ENCODE measurements at places on chromosomes 3 and 15. TPM values are rescaled to one million over a fixed set of nuclear protein-coding genes. Genes with fewer than 3 reads are reported as not detected.
A peak's percentile ranks its signal among the peaks of the same experiment; 100 is the strongest.

DNA sequence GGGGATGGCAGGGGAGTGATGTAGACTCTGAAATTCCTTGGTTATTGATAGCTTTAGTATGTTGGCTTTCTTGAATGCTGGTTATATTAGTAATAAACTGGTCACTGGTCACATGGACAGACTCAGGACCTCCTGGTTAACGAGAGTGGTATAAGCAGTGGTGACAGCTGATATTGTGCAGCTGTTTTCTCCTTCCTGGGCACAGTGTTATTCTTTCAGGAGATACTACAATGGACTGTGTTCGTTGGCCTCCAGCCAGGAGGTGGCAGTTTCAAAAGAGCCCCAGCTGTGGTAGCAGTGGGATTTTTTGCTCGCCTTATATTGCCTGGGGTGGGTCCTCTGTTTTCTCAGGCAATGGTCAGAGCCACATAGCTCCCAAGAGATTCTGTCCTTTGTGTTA, 181.6 kb upstream of the RBMS3 start:
- no peaks in the 10 kb centered on the region for H3K36me3 ChIP-seq
- H3K27ac ChIP-seq, result no peak overlapping the region
- DNase-seq, result no peak
- H3K4me3 ChIP-seq, result no peak overlapping the region

DNA sequence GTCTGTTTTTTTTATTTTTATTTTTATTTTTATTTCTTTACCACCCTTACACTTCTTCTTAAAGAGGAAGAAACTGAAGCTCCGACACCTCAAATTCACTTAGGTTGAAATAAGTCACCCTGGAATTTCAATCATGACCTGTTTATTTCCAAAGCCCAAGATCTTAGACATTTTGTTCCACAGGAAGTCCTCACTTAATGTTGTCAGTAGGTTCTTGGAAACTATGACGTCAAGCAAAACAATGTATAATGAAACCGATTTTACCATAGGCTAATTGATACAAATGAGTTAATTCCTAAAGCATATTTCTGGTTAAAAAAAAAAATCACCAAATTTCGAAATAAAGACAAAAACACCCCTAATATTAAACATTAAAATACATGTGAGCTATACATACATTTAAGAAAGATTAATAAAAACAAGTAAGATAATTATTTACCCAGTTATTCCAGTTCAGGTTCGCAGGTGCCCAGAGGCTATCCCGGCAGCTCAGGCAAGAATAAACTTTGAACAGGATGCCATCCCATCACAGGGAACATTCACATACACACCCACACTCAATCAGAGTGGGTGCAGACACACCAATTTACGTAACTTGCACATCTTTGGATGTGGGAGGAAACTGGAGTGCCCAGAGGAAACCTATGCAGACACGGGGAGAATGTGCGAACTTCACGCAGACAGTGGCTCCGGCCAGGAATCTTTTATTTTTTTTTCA, 391.0 kb downstream of the RAP2B start:
- no peak for DNase-seq
- no peak overlapping the region for H3K4me3 ChIP-seq
- no peaks in the 10 kb centered on the region for H3K36me3 ChIP-seq
- no peaks in the 10 kb centered on the region for H3K4me1 ChIP-seq
- no peak overlapping the region for H3K27ac ChIP-seq

Gene ZBTB47
- polyA plus RNA-seq, result 12.5 TPM

Gene MAP6D1
- 1.5 TPM for polyA plus RNA-seq

- H3K4me3 ChIP-seq, result no peak overlapping the region
- no peaks in the 10 kb centered on the region for H3K36me3 ChIP-seq
- H3K27me3 ChIP-seq, result no peaks in the 10 kb centered on the region
- no peaks in the 10 kb centered on the region for H3K4me1 ChIP-seq
- DNase-seq, result no peak
- H3K27ac ChIP-seq, result no peak overlapping the region
Measured at GRCh38 chr3:148221303-148221702, 476.4 kb upstream of the AGTR1 start.

DNA sequence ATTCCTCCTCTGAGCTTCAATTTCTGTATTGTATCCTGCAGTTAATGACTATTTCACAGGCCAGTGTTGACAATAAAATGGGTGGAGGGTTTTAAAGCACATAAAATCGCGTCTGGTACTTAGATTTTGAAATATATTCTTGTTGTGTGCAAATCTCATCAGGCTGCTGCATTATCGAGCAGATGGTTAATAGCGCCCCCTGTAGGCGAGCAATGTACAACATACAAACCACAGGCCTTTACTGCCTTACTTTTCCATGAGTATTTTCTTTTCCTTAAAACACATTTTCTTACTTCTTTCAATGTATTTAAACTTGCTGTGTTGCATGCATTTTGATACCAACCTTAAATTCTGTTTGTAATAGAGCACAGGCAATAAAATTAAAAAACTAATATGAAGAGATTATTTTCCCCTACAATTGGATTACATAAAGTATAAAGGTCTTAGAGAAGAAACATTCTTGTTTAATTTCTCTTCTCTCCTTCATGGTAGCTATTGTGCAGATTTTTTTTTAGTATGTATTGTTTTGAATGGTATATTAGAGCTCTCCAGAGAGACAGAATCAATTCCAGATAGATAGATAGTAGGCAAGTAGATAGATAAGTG, 608.4 kb downstream of the CADM2 start:
- H3K4me3 ChIP-seq, result no peak overlapping the region
- H3K36me3 ChIP-seq, result no peaks in the 10 kb centered on the region
- H3K4me1 ChIP-seq, result no peaks in the 10 kb centered on the region

DNA sequence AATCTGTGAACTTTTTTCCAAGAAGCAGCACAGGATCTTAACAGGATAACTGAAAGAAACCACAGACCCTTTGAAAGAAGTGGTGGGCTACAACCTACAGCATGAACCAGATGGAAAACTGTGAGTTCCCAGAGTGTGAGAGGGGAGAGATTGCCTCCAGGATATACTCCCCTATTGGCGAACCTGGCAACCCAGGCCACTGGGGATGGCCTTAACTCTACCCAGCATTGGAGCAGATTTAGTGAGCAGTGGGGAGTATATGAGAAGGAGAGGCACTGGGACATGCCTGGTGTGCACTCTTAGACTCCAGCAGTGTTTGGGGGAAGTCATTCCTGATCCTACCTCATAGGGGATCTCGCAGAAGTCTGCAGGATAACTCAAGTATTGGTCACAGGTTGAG, 201.0 kb upstream of the TP63 start:
- no peaks in the 10 kb centered on the region for H3K36me3 ChIP-seq
- no peak overlapping the region for H3K4me3 ChIP-seq
- H3K4me1 ChIP-seq, result no peaks in the 10 kb centered on the region
- H3K27ac ChIP-seq, result no peak overlapping the region
- no peak for DNase-seq

Gene CERS3
- polyA plus RNA-seq, result 0.15 TPM

DNA sequence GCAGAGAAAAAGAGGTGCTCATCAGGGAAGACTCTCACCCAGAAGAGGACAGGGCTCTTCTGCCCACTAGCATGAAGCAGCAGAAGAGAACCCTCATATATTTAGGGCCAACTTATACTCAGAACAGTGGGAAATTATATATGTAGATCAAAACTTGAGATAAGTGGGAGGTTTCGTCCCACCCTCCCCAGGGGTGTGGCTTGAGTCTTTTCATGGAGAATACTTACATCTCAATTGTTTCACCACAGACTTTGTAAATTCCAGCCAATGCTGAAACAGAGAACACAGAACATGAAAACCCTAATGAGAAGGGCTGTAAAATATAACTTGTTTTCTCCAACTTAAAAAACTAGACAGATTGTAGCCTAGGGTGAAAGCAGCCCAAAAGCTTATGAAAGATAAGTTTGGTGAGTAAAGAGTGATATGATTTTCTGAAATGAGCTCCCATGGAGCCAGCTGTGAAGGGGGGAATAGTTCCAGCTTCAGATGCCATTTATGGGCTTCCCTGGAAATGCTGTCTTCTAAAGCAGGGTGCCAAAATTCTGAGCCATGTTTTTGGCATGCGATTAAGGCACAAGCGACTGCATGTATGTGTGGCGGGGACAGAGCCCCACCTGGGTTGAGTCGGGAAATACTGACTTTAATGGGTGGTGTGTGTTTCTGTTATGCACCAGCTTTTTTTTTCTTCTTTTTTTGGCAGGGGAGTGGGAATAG, 92.9 kb downstream of the WDR76 start:
- H3K27ac ChIP-seq, result no peak overlapping the region
- no peak overlapping the region for H3K4me3 ChIP-seq
- no peaks in the 10 kb centered on the region for H3K4me1 ChIP-seq
- H3K36me3 ChIP-seq, result no peaks in the 10 kb centered on the region

Gene CHRNA7
- polyA plus RNA-seq, result 15.8 TPM

GRCh38 chr3:16913264-16913580, 28.5 kb downstream of the PLCL2 start:
- H3K27ac ChIP-seq, result no peak overlapping the region
- DNase-seq, result no peak
- H3K4me3 ChIP-seq, result no peak overlapping the region
- H3K36me3 ChIP-seq, result no peaks in the 10 kb centered on the region
- peaks cover 10% of the 10 kb centered on the region for H3K4me1 ChIP-seq

DNA sequence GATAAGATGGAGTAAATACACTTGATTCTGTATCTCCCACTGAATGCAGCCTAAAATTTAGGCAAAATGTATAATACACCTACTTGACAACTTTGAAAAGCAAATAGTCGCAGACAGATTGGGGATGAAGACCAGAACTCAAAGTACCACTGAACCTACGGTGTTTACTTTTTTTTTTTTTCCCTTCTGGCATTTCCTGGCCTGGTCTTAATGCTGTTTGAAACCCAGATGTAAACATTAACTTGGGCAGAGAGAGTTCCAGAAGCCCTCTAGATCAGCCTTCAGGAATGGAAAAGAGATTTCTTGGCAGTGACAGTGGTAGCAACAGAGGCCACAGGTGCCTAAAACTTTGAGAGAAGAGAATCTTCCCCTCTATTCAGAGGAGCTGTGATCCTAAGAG, 27.8 kb downstream of the ALPK3 start:
- peaks cover 5% of the 10 kb centered on the region for H3K36me3 ChIP-seq
- no peaks in the 10 kb centered on the region for H3K27me3 ChIP-seq
- H3K4me1 ChIP-seq, result peaks cover 12% of the 10 kb centered on the region
- no peak for DNase-seq

DNA sequence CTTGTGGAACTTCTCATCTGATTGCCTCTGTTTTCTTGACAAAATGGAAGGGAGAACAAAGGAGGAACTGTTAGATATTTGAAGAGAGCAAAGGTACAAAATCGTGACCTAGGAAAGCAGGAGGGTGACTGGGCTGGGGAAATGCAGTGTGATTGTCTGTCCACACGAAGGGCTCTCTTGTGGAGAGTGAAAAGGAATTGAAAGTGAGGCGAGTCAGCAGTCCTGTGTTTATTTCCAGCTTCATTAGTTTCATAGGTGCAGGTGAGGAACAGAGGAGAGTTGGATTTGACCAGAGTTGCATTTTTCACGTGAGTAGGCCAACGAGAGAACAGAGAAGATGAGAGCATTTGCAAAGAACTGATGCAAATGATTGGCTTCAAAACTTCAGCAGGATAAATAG, 336.4 kb upstream of the SATB1 start:
- no peak overlapping the region for H3K27ac ChIP-seq
- H3K4me3 ChIP-seq, result no peak overlapping the region
- no peaks in the 10 kb centered on the region for H3K4me1 ChIP-seq
- H3K27me3 ChIP-seq, result no peaks in the 10 kb centered on the region
- H3K36me3 ChIP-seq, result no peaks in the 10 kb centered on the region

DNA sequence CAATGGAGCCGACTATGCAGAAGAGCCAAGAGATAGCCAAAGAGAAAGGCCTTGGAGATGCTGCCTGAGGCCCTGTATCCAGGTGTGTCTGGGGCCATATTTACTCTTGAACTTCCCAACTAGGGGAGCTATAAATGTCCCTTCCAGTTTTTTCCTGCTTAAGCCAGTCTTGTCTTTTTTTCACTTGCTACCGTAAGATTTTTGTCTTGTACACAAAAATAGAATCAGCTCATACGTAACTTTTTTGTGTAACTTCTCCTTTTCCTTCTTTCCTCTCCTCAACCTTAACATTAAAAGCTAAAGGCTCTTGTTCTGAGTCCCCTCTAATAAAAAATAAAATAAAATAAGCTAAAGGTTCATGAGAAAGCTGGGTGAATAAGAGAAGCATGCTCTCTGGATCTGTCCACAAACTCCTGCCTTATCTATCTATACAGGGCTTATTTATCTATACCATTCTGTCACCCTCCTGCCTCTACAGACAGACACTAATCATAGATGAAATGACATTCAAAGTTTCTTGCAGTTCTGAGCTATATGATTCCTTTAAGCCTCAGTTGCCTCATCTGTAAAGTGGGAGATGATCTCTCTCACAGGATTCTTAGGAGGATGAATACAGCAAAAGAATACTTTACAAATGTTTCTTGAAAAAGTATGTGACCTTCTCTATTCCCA, 4.6 kb downstream of the SUMF1 start:
- H3K27ac ChIP-seq, result no peak overlapping the region
- no peak for DNase-seq
- no peak overlapping the region for H3K4me3 ChIP-seq
- no peaks in the 10 kb centered on the region for H3K27me3 ChIP-seq
- H3K36me3 ChIP-seq, result no peaks in the 10 kb centered on the region

- H3K27ac ChIP-seq, result no peak overlapping the region
- H3K27me3 ChIP-seq, result no peaks in the 10 kb centered on the region
- no peak for DNase-seq
- H3K4me1 ChIP-seq, result no peaks in the 10 kb centered on the region
- no peak overlapping the region for H3K4me3 ChIP-seq
Measured at GRCh38 chr3:164486150-164486549, 592.1 kb downstream of the SI start.

- no peaks in the 10 kb centered on the region for H3K36me3 ChIP-seq
- H3K4me1 ChIP-seq, result no peaks in the 10 kb centered on the region
- DNase-seq, result peak; percentile 21
- H3K27ac ChIP-seq, result no peak overlapping the region
- H3K4me3 ChIP-seq, result no peak overlapping the region
Measured at GRCh38 chr3:157493627-157494550, 9.3 kb downstream of the VEPH1 start.

Gene PLIN1
- polyA plus RNA-seq, result 0.34 TPM

DNA sequence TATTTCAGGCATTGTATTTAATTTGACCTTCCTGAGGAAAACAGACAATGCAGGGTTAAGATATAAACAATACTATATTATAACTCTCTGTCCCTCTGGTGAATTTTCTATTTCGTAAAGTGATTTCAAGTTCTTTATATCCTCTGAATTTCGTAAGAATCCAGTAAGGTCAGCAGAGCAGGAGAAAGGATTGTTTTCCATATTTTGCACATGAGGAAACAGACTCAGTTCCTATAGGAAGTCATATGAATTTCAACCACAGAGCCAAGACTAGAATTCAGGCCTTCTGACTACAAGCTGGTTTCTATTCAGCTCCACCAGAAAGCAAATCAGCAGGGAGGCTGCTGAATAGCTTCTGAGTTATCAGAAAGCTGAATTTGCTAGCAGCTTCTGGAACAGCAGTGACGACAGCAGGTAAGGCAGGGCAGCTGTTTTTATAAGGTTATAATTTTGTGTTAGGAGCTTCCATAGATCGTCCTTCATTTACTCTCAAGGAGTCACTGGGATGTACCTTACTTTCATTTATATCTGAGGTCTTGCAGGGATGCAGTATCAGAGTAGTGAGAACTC, 11.1 kb upstream of the PLAAT1 start:
- no peaks in the 10 kb centered on the region for H3K27me3 ChIP-seq
- no peak overlapping the region for H3K27ac ChIP-seq
- no peaks in the 10 kb centered on the region for H3K4me1 ChIP-seq
- H3K36me3 ChIP-seq, result no peaks in the 10 kb centered on the region
- no peak for DNase-seq
- H3K4me3 ChIP-seq, result no peak overlapping the region

- peak; percentile 11 for DNase-seq
- H3K27me3 ChIP-seq, result no peaks in the 10 kb centered on the region
- no peak overlapping the region for H3K27ac ChIP-seq
- no peak overlapping the region for H3K4me3 ChIP-seq
- no peaks in the 10 kb centered on the region for H3K36me3 ChIP-seq
- H3K4me1 ChIP-seq, result no peaks in the 10 kb centered on the region
Measured at GRCh38 chr15:35209838-35210237, 124.7 kb upstream of the NANOGP8 start.

Data from large intestine (tissue), 12 donors.